Activated naive CD4-positive, alpha-beta T cell treated with anti-CD3 and anti-CD28 coated beads, Interleukin-2, amount 10 ng/mL, durations not matched to agents 7 days and 5 days (primary cell): ENCODE measurements at places on chromosomes 3 and 15.

DNA sequence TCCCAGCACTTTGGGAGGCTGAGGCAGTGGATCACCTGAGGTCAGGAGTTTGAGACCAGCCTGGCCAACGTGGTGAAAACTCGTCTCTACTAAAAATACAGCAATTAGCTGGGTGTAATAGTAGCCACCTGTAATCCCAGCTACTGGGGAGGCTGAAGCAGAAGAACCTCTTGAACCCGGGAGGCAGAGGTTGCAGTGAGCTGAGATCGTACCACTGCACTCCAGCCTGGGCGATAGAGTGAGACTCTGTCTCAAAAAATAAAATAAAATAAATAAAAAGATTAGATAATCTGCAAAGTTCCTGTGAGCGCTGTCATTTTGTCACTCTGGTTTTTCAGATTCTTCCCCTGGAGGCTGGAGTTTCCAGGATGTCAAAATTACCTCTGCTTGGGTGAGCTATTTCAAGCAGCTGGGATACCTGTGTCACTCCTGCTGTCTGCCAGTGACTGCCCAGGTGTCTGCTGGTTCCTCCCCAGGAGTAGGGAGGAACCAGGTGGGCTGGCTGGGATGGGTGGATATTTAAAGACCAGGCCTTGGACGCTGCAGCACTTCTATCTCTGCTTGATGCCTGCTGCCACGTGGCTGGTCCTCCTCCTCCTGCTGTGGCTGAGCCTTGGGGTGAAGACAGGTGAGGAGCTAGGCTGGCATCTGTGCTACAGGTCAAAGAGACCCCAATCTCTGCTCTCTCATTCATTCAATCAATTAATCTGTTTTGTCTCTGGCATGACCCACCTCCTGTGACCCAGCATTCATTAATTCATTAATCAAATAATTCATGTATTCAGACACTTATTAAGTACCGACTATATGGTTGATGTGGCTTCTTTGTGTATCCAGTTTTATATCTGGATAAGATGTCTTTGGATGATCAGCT is 19.5 kb upstream of the MUC20 start:
- no peak overlapping the region for H3K27ac ChIP-seq
- no peaks in the 10 kb centered on the region for H3K27me3 ChIP-seq
- H3K4me3 ChIP-seq, result no peak overlapping the region
- DNase-seq, result no peak
- no peaks in the 10 kb centered on the region for H3K4me1 ChIP-seq

DNA sequence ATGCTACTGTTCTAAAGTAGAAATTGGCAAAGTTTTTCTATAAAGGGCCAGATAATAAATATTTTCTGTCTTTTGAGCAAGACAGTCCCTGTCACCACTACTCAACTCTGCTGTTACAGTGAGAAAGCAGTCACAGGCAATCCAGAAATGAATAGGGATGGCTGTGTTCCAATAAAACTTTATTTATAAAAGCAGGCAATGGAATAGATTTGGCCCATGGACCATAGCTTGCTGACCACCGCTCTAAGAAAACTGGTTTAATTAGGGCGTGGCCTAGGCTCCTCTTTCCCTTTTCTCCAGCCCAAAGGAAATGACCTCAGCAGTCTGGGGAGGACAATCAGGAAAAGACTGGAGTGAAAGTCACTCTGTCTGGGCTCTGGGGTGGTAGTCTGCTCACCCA is 183.8 kb downstream of the MEGF11 start:
- peaks cover 14% of the 10 kb centered on the region for H3K27me3 ChIP-seq
- no peak for DNase-seq
- no peak overlapping the region for H3K27ac ChIP-seq
- H3K36me3 ChIP-seq, result no peaks in the 10 kb centered on the region

GRCh38 chr15:91561371-91562100 is 292.0 kb upstream of the SLCO3A1 start:
- peaks cover 1% of the 10 kb centered on the region for H3K36me3 ChIP-seq
- DNase-seq, result no peak
- no peak overlapping the region for H3K4me3 ChIP-seq
- peaks cover 30% of the 10 kb centered on the region for H3K27me3 ChIP-seq

DNA sequence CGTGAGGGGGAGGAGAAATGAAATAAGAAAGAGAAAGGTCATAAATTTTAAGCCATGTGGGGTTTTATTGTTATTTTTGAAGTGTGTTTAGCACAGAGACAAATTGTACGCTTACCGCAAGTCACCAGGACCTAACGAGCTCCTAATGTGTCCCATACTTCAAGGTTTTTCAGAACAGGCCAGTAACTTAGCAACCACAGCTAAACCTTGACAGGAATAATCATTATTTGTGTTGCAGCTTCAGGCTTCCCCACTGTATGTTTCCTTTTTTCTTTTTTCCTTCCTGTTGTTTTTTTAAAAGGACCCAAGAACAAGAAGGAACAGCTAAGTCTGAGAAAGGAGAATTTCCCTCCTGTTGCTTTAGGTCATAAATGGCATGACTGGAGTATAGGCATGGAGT is 160.8 kb downstream of the TUSC7 start:
- H3K4me3 ChIP-seq, result no peak overlapping the region
- no peaks in the 10 kb centered on the region for H3K27me3 ChIP-seq
- H3K27ac ChIP-seq, result no peak overlapping the region

GRCh38 chr15:101657968-101658784 is 6.0 kb upstream of the TM2D3 start:
- no peaks in the 10 kb centered on the region for H3K27me3 ChIP-seq
- H3K4me3 ChIP-seq, result no peak overlapping the region
- H3K36me3 ChIP-seq, result peaks cover 7% of the 10 kb centered on the region
- H3K4me1 ChIP-seq, result peaks cover 12% of the 10 kb centered on the region
- no peak overlapping the region for H3K27ac ChIP-seq

DNA sequence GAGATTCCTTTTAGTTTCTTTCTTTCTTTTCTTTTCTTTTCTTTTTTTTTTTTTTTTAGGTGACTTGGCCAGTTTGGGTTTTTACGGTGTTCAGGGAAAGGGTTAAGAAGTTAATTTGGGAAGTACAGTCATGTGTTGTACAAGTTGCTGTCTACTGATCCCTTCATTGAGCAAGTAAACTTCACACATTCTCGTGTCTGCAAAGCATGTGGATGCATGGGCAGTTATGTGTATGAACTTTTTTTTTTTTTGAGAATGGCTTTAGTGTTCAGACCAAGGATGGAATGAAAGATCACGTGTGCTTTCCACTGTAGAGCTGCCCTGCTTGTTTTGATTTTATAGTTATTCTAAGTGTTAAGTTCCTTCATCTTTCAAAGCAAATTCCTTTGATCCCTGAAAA is 132.3 kb downstream of the PGPEP1L start:
- peaks cover 2% of the 10 kb centered on the region for H3K36me3 ChIP-seq
- H3K27ac ChIP-seq, result no peak overlapping the region
- no peak for DNase-seq
- peaks cover 13% of the 10 kb centered on the region for H3K4me1 ChIP-seq

- H3K4me1 ChIP-seq, result no peaks in the 10 kb centered on the region
- H3K27ac ChIP-seq, result no peak overlapping the region
- H3K36me3 ChIP-seq, result no peaks in the 10 kb centered on the region
- no peak for DNase-seq
- no peaks in the 10 kb centered on the region for H3K27me3 ChIP-seq
- no peak overlapping the region for H3K4me3 ChIP-seq
Observed at GRCh38 chr15:53843869-53844569, 84.6 kb upstream of the WDR72 start.

DNA sequence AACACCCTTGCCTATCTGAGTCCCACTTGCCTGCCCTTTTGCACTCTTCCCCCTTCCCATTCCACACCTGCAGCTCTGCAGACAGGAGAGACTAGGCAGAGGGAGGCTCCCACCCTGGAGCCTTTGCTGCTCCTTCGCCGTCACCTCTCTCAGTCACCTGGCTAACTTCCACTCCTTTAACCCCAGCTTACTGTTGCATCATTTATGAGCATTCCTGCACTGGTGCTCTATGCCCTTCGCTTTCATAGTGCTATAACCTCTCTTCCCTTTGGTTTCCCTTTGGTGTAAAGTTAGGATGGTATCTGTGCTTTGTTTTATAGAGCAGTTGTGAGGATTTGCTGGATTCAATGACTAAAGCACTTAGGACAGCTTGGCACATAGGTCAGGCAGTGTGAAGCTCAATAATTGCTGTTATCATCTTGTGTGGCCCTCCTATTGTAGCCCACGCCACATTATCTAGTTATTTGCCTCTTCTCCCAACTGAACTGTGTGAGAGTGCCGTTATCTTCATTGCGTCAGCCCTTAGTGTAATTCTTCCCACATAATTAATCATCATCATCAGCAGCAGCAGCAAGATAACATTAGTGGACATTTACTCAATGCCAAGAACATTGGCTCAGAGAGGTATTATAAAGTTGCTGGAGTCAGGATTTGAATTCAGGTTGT is 253.9 kb downstream of the CACNA2D3 start:
- H3K27ac ChIP-seq, result no peak overlapping the region
- H3K4me3 ChIP-seq, result no peak overlapping the region
- no peaks in the 10 kb centered on the region for H3K27me3 ChIP-seq
- no peak for DNase-seq
